Stimulated activated CD8-positive, alpha-beta memory T cell treated with anti-CD3 and anti-CD28 coated beads, Interleukin-15, amount 100 ng/mL, for 1 hour (primary cell): ENCODE measurements at places on chromosomes 12 and 14.

GRCh38 chr14:21749306-21749868 is 75.8 kb upstream of the OR4E1 start:
- DNase-seq = no peak

GRCh38 chr14:71688576-71688975 is 243.7 kb upstream of the RGS6 start:
- DNase-seq = no peak

DNA sequence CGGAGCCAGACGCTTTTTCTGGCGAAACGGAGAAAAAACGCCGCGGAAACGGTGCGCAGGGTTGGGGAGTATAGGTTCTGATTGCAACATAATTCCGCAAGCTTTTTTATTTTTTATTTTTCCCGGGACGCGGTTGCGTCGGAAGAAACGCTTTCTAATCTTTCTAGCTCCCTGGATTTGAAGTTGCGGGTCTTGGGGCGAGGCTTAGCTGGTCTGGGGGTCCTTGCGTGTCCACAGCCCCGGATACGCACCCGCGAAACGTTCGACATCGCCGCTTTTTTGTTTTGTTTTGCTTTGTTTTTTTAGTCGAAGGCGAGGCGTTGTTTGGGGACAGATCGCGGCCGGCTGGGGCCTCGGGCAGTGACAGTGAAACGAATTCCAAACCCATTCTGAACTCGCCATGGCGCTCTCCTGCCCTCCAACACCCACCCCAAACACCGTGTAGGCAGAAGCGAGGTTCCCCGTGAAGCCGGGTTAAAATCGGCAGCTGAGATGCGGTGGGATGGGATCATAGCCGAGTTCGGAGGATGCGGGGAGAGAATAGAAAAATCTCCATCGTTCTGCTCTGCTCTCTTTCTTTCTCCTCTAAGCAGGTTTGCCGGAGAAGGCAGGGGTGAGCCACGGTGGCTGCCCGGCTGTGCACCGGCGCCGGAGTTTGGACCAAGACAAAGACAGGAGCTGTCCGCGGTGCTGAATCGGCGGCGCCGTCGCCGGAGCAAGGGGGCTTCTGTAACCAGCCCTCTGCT is 8.1 kb upstream of the LHX5 start:
- DNase-seq = no peak

- no peak for DNase-seq
Measured at GRCh38 chr14:99272632-99272898, 568 bp upstream of the BCL11B start.

GRCh38 chr14:90760591-90761316 is 55.5 kb downstream of the TTC7B start:
- no peak for DNase-seq

DNA sequence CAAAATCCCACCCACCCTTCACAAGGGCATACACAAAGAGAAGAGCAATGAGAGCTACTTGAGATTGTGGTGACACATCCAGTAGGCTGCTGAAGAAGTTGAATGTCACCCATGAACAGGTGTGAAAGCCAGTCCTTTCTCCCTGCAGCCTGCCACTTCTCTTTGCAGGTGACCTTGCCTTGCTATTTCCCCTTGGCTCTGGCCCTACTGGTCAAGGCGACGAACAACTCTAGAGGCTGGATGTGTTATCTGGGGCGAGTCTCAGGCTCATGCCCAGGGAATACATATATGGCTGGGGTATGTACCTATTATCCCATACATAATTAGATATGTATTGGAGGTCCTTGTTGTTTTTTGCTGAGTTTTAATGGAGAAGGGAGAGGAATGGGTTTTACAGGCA is 70.2 kb upstream of the EGLN3 start:
- no peak for DNase-seq

- DNase-seq = no peak
Measured at GRCh38 chr12:116055895-116056607, 221.4 kb downstream of the MED13L start.

- no peak for DNase-seq
Measured at GRCh38 chr14:92527721-92528120, 14.1 kb downstream of the RIN3 start.

DNA sequence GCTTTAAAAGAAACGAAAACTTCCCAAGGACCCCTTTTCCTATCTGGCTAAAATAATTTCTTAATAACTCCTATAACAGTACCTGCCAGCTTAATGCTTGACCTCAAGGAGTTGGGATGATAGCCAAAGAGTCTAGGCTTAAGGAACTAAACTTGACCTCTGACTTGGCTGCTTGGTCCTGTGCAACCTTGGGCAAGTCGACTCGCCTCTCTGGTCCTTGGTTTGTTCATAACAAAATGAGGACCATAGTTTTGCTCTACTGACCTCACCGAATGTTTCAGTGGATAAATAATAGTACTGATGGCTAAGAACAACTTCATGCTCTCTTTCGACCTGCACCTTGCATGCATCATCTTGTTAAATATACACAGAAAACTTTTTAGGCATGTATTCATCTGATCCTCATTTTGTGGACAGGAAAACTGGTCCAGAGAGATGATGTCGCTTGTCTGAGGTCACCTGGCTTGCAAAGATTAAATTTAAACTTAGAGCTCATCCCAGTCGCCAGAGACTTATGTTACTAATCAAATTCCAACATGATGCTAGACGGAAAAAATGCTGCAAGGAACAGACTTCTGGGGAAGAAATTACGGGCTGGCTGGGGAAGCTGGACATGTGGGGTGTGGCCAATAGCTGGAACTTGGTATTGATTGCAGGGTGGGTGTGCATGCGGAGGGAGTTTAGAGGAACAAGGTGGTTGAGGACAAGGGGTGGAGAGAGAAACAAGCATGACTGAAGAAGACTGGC is 38.0 kb upstream of the WSCD2 start:
- no peak for DNase-seq

- DNase-seq = no peak
Measured at GRCh38 chr12:89276860-89277259, 75.4 kb downstream of the DUSP6 start.
